ENCODE measurements at places on chromosomes 13 and 19.

DNA sequence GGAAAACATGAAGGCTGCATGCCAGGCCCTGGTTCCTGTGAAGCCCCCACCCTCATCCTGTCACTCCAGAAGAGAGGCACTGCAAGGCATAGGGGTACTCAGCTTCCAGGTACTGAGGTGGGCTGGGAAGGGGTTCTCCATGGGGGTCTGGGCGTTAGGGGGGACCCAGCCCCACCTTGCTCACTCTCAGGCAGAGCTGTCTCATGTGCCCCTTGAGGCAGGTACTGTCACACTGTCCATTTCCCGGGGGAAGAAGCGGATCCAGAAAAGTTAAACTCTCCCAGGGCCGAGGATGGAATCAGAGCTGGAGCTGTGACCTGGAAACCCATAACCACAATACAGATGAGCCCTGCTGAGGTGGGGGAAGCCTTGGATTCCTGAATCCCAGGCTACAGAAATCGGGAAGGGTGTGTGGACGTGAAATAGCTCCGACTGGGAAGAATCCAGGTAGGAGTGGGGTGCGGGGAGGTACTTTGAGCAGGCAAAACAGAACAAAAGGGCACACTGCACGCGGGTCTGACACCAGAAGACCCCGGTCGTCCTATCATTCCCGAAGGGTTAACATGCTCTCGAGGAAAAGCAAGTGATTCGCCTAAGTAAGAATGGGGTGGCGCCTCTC lies 540 bp upstream of the USE1 start:
- DNase-seq, result no peak

GRCh38 chr13:23386533-23386932 lies 47.0 kb downstream of the SACS start:
- DNase-seq, result no peak

DNA sequence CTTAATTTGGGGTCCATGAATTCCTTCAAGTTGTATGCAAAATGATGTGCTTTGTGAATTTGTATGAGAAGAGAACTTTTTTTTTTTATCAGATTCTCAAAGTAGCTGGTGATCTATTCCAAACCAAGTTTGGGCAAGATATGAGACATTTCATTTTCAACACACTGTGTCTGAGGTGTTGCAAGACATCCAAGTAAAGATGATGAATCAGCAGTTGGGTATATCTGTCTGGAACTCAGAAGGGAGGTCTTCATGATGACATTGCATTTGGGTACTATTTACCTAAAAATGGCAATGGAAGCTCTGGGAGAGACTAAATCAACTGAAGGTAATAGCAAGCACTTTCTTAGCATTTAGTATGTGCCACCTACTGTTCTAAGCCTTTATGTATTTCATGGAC lies 2.8 kb downstream of the FAM124A start:
- DNase-seq, result no peak

GRCh38 chr19:35773020-35773806 lies 2.2 kb upstream of the ARHGAP33 start:
- DNase-seq, result no peak

GRCh38 chr19:6588508-6589345 lies 2.2 kb downstream of the CD70 start:
- DNase-seq, result no peak

GRCh38 chr19:29401712-29402421 lies 123.9 kb upstream of the VSTM2B start:
- DNase-seq, result no peak

DNA sequence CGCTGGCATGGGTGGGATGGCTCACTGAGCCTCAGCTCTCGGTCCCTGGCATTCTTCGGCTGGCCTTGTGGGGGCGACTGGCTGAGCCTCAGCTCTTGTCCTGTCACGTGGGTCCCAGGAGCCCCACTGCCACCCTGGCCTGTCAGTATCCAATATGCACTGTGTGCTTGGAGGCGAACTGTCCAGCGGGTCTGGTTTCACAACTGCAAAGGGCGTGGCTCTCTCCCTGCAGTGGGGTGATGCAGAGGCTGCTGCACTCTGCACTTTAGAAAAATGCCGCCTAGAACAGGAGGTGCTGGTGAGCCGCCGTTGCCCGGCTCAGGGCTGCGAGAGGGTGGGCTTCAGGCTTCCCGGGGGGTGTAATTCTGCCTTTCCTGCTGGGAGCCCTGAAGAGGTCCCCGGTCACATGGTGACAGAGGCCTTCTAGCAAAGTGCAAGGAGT lies 17.0 kb upstream of the TMEM255B start:
- no peak for DNase-seq

DNA sequence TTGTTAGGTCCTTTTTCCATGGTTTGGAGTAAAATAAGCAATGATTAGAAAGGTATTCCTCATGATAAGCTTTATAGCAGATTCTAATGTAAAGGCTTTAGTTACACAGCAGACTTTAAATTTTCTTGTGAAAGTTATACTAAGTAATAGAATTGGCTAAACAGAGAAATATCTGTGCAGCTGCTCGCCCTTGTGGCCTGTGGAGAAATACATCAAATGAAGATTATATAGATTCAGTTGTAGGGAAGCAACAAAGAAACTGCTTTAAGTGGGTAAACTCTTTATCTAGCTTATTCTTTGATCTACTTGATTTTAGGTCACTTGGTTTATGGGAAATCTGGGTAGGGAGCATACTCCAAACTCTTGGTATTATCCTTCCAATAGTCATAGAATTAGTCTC lies 1269.7 kb upstream of the SPRY2 start:
- no peak for DNase-seq

GRCh38 chr13:50934735-50935435 lies 25.3 kb downstream of the RNASEH2B start:
- no peak for DNase-seq

- no peak for DNase-seq
These were observed 210.7 kb upstream of the MIR17HG start for GRCh38 chr13:91136806-91137205.

All from activated CD8-positive, alpha-beta memory T cell treated with anti-CD3 and anti-CD28 coated beads for 1 hour (primary cell).